Karpas-422 (cell line): ENCODE measurements at places on chromosomes 16 and 17.

DNA sequence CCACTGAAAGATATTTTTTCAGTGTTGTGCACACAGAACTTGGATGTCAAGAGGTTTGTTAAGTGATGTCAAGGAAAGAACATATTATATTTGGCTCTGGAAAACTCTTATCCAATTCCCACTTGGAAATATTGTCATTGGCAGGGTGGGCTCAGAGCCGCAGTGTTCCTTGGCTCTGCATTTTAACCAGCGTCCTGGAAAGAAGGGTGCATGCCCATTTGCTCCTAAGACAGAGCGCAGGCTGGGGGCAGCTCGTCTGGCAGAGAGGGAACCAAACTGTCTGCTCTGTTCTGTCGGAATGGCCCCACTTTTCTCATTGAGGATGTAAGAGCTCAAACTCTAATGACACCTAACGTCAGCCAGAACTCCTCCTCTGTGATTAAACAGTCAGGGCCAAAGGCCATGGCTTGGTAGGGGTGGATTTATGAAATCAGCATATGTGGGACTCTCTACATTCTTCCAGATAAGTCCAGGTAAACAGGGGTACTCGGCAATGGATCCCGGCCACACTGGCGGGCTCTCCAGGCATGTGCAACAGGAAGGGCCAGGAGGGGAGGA, 18.0 kb downstream of the SLC47A1 start:
- no peak for DNase-seq

- DNase-seq: no peak
Observed at GRCh38 chr16:64858076-64858475, 263.8 kb downstream of the CDH11 start.

DNA sequence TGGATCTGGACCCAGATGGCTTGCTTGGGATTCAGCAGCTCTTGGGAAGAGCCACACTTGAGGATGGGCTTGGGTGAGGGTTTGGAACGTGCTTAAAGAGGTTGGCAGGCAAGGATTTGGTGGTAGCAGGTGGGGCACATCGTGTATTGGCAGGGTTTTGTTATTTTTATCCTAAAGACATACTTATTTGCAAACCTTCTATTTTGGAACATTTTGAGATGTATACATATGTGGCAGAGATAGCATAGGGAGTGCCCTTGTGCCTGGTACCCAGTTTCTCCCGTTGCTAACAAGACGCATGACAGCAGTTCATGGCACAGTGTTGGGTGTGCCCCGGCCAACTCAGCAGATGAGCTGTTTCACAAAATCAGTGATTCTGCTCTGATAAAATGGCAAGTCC, 9.1 kb downstream of the BANP start:
- no peak for DNase-seq

DNA sequence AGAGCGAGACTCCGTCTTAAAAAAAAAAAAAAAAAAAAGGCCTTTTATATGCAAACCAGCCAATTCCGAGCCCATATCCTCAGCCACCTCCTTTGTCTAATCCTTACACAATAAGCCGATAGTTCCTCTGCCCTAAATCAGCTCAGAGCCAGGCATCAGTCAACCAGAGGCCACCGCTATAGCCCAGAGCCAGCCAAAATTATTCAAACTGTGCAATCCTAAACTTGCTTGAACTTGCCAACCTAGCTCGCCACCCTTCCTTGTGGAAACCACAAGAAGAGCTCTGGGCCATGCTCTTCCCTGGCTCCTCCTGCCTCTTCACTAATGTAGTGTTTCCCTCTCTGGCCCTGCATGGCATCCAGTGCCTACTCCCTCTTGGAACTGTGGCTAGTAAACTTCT, 17.7 kb downstream of the ITGAL start:
- DNase-seq: no peak

- peak; percentile 67 for DNase-seq
Observed at GRCh38 chr16:21650521-21650920, 1.9 kb downstream of the IGSF6 start.

- peak; percentile 60 for DNase-seq
Observed at GRCh38 chr17:75980188-75981018, 1.4 kb downstream of the TEN1 start.

GRCh38 chr17:44338702-44339101, 6.4 kb upstream of the GRN start:
- DNase-seq: no peak

- no peak for DNase-seq
Observed at GRCh38 chr16:35364263-35364662, 1904.9 kb downstream of the TP53TG3F start.

DNA sequence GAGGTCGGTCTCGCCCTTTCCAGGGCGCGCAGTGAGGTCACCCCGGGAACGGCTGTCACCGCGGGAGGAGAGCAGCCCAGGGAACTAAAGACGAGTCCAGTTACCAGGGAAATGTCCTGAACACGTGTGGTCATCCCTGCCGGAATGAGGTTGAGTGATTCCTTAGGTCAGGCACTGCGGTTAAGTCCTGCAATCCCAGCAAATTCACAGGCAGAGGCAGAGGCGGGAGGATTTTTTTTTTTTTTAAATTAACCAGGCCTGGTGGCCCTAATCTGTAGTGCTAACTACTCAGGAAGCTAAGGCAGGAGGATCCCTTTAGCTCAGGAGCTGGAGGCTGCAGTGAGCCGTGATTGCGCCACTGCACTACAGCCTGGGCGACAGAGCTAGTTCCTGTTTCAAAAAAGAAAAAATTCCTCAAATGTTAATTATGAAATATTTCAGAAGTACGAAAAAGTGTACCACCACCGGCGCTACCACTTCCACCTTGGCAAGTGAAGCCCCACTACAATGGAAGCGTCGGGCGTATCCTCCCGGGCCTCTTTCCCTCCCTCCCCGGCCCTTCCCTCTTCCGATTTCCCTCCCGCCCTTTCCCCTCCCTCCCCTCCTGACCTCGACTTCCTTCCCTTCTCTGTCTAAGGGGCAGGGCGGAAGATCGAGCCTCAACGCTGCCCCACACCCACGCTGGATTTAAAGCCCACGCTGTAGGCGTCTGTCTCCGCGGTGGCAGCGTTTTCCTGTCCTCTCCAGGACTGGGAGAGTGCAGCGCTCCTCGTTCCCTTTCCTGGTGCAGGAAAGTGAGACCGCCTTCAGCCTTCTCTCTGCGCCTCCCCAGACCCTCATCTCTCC, 27.3 kb downstream of the SLFN11 start:
- no peak for DNase-seq

DNA sequence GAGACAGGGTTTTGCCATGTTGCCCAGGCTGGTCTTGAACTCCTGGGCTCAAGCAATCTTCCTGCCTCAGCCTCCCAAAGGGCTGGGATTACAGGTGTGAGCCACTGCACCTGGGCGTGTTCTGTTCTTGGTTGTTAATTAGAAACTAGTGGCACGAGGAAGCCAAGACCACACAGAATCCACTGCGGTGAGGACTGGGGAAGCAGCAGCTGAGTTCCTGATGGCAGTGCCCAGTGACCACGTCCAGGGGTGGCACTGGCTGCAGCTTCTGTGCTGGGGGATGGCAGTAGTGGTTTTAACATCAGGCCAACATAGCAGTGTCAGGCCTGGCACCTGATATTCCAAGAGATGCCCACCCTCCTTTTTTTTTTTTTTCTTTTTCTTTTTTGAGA, 39.7 kb upstream of the NDRG4 start:
- DNase-seq: no peak

DNA sequence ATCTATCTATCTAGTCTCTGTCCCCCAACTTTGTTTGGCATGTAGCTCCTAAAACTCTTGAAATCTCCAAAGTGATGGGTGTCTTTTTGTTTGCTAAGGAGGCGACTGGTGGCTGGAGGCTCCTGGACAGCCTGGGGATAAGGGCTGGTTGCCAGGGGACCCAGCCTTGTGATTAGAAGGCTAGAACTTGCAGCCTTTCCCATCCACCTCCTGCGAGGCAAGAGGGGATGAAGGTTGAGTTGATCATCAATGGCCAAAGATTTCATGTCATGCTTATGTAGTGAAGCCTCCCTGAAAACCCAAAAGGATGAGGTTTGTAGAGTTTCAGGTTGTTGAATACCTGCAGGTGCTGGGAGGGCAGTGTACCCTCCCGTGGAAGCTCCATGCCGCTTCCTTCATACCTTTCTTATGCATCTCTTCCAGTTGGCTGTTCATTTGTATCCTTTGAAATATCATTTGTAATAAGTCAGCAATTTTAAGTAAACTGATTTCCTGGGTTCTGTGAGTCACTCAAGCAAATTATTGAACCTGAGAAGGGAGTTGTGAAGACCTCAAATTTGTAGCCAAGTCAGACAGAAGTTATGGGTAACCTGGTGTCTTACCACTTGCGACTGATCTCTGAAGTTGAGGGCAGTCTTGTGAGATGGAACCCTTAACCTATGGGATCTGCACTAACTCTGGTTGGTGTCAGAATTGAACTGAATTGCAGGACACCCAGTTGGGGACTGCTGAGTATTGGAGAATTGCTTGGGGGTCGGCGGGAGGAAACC, 202.4 kb downstream of the SEC14L1 start:
- no peak for DNase-seq

DNA sequence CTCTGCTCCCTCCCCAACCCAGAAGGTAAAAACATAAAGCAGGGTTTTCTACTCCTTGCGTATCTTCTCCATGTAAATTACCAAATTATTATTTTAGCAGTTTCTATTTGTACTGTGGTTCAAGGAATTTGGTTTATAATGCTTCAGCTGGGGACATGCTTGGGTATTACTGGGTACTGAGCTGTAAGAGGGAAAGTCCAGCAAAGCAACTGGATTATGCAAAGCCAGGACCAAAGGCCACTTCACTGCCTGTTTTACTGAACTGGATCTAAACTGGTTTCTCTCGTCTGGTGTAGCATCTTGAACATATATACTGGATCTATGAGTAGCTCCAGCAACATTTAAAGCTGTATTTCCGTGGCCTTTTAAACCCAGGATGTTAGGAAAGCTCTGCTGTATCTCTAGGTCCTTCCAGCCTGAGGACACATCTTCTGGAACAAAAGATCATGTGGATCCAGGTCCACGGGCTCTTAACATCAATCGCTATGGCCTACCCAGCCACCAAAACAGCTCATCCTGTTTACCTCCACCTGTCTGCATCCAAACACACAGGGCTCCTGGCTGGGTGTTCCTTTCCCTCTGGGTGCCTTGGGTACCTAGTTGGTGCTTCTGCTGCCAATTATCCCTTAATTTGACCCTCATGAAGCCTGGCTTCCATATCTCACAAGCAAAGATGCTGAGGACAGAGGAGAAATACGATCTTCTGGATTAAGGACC, 7.2 kb downstream of the PMP22 start:
- no peak for DNase-seq

GRCh38 chr17:33491871-33492481, 198.9 kb upstream of the ASIC2 start:
- no peak for DNase-seq

DNA sequence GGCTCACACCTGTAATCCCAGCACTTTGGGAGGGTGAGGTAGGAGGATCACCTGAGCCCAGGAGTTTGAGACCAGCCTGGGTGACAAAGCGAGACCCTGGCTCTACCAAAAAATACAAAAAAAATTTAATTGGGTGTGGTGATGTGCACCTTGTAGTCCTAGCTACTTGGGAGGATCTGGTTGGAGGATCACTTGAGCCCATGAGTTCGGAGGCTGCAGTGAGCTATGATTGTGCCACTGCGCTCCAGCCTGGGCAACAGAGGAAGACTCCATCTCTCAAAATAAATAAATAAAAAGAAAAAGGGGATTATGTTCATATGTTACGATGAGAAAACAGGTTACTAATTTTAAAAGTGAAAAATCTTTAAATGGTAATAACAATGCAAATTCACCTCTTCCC, 996 bp downstream of the MLKL start:
- no peak for DNase-seq

- DNase-seq: no peak
Observed at GRCh38 chr17:30249460-30249859, 14.0 kb upstream of the SLC6A4 start.

- no peak for DNase-seq
Observed at GRCh38 chr16:57988929-57989328, 11.5 kb downstream of the ZNF319 start.

DNA sequence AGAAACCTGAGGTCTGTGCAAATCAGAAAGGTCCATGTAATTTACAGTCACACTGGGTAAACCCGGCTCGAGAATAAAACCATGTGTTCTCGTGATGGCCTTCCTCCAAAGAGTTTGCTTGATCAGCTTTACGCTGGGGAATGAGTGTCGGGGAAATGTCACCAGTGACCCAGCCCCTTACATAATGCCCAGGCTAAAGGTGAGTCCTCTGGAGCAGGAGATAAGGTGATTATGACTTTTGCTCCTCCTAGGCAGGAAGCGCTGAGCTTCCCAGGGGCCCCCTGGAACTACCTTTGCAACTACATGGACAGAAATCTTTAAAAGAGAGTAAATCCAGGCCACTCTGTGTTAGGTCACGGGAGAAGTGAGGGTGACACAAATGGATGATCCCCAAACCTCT, 15.7 kb downstream of the SLC6A4 start:
- no peak for DNase-seq

DNA sequence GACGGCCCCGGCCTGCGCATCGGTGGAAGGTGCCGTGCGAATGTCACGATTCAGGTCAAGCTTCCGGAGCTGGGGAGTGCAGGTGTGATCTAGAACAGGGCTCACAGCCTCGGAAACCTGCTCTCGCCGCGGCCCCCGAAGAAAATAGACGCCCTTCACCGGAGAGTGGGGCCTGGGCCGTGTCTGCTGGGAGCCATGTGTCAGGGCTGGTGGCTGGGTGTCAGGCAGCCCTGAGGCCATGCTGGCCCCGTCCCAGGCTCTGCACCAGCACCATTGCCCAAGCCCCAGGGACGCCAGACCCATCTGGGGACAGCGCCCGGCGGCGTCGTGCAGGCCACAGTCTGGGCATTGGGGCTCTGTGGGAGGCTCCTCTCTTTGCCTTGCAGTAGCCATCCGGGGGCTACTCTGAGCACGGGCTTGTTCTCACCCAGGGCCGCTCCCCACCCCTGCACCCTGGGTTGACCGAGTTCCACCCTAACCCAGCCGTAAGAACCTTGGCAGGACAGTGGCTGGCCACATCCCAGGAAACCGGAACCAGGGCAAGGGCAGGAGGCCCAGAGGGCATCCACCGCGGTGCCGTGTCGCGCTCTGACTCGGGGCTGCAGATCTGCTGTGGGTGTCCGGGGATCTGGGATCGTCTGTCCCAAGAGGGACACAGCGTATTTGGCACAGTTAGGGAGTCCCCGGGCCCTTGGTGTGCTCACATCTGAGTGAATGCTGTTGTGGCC, 5.3 kb upstream of the NUDT16L1 start:
- DNase-seq: no peak

- peak; percentile 19 for DNase-seq
Observed at GRCh38 chr16:4994719-4995434, 36.7 kb downstream of the SEC14L5 start.
